ENCODE measurements at places on chromosomes 2 and 18.

GRCh38 chr2:96493072-96493471 lies 12.1 kb downstream of the NEURL3 start:
- no peak for DNase-seq

DNA sequence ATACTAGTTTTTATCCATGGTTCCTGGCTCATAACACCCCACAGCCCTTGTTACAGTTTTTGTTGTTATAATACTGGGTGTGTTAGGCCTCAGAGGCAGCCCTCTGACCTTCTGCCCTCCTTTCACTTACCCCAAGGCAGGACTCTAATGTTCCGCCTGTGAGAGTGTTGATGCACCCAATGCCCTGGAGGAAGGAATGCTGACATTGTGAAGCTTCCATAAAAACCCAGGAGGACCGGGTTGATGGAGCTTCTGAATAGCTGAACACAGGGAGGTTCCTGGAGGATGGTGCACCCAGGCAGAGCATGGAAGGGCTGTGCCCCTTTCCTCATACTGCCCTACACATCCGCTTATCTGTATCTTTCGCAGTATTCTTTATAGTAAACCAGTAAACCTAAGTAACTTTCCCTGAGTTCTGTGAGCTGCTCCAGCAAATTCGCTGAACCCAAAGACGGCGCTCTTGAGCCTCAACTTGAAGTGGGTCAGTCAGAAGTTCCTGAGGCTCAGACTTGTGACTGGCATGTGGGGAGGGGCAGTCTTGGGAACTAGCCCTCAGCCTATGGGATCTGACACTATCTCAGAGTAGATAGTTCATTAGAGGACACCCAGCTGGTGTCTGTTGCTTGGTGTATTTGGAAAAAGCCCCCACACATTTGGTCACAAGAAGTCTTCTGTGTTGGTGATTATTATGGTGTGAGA lies 10.4 kb downstream of the STON1 start:
- DNase-seq = no peak

DNA sequence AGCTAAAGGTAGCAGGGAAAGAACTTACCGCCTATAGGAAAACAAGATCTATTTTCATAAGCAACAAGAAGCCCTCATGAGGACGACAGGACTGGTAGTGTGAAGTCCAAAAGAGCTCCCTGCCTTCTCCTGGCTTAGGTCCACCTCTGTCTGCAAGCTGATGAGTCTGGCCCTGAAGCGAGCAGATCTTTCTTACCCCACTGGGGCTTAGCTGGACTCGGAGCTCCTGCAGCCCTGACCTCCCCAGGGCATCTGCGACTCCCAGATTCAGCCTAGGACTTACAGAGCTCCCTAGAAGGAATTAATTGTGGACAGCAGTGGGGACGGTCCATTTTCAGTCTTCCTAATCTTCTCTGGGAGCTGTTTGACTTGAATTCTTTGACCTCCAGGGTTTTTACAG lies 53.7 kb downstream of the MCFD2 start:
- no peak for DNase-seq

- DNase-seq = no peak
These were observed 157.5 kb downstream of the CYP26B1 start for GRCh38 chr2:71990122-71990521.

DNA sequence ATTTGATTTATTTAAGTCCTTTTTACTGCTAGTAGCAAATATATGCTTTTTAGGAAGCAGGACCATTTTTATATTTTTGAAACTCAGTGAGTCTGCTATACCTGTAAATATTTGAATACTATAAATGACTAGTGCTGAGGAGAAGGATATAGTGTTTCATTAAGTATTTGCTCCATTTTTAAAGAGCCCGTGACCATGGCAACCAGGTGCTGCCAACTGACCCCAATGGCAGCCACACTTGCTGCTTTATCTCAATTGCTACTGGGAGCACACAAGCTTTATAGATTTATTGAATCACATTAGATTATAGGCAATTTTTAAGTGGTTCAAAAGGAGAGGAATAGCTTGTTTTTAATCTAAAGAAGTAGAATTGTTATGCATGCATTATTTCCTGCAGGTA lies 142.0 kb downstream of the SCG2 start:
- DNase-seq = peak; percentile 31

- DNase-seq = no peak
These were observed 58.7 kb downstream of the MAPRE2 start for GRCh38 chr18:35099911-35100310.

- no peak for DNase-seq
These were observed 131.3 kb downstream of the INHBB start for GRCh38 chr2:120477198-120477597.

DNA sequence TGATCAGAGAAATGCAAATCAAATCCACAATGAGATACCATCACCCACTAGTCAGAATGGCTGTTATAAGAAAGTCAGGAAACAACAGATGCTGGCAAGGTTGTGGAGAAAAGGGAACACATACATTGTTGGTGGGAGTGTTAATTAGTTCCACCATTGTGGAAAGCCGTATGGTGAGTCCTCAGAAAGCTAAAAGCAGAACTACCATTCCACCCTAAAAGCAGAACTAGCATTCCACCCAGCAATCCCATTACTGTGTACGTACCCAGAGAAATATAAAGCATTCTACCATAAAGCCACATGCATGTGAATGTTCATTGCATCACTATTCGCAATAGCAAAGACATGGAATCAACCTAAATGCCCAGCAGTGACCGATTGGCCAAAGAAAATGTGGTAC lies 60.7 kb downstream of the ANKRD62 start:
- DNase-seq = no peak

DNA sequence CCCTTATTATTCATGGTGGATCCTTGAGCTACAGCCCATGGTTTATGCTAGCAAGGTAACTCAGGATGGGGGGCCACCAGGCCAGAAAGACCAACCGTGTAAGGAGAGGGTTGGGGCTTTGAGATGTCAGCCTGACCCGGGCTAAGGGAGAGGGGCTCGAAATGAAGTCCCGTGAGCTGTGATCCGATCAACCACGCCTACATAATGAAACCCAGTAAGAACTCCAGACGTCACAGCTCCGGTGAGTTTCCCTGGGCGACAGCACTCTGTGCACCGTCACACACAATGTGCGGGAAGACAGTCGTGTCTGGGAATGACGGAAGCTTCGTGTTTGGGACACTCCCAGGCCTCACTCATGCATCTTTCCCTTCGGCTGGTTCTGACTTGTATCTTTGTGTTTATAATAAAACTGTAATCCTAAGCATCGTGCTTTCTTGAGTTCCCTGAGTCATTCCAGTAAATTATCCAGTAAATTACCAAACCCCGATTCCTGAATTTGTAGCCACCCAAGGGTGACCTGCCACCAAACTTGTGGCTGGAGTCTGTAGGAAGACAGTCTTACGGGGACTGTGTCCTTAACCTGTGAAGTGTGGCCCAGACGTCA lies 44.2 kb downstream of the CYP27C1 start:
- DNase-seq = no peak

- DNase-seq = no peak
These were observed 7.4 kb downstream of the DLX2 start for GRCh38 chr2:172095146-172095904.

DNA sequence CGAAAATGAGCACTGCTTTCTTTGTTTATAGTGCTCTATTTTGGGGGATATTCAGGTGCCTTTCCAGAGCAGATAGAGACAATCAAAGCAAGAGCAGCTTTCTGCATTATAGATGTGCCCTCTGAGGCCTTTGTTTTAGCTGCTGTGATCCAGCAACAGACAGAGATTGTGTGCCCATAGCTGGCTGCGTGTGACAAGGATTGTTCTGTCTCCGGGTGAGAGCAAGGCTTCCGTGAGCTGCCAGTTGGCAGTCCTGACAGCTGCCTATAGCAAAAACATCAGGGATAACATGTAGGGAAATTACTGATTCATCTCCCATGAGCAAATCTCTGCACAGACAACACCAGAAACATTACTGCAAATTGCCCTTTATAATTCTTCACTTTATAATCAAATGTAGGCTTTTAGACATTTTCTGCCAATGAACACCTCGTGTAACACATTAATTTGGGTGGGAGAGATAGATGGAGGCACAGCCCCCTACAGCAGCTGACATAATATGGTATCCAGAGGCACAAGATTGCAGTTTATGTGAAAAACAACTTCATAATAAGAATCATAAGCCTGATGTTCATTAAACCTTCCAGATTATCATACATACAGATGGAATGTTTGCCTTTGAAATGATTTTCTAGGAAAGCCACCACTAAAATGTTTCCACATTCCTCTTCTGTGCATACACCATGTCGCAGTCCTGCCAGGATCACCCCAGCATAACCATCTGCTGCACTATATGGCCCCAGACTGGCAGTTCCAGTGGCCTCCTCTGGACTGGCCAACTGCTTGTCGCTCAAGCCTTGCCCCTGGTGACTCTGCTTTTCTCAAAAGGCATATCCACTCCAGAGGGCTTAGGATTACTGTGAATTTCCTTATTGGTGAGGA lies 131.2 kb downstream of the TRIB2 start:
- DNase-seq = no peak

DNA sequence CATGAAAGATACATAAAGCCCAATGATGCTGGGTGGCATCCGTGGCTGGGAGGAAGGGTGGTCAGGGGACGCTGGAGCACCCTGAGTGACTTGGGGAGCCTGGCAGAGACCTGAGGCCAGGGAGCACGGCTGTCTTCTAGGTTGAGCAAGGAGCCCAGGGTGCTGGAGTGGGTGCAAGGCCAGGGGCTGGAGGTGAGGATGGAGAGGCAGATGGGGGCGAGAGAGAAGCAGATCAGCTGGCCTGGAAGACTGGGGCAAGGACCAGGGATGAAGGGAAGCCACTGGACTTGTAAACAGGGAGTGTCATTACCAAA lies 52.2 kb downstream of the FAM178B start:
- DNase-seq = no peak

- DNase-seq = no peak
These were observed 7.8 kb upstream of the RALB start for GRCh38 chr2:120244656-120245519.

DNA sequence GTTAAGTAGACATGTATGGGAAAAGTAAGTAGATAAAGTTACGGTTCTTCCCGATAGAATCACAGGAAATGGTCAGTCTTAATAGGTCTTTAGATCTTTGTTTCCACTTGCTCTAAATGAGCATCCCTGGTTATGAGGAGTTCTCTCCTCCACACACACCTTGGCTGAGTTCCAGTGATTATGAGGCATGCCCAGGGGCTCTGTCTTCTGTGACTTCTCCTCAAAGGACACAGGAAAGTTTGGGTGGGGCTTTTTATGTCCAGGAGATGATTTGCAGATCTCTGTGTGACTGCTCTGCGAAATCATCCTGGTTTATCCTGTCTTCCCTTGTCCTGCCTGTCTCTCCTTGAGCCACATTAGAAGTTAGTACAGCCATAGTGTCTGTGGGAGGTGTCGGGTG lies 83.9 kb upstream of the EML6 start:
- no peak for DNase-seq

DNA sequence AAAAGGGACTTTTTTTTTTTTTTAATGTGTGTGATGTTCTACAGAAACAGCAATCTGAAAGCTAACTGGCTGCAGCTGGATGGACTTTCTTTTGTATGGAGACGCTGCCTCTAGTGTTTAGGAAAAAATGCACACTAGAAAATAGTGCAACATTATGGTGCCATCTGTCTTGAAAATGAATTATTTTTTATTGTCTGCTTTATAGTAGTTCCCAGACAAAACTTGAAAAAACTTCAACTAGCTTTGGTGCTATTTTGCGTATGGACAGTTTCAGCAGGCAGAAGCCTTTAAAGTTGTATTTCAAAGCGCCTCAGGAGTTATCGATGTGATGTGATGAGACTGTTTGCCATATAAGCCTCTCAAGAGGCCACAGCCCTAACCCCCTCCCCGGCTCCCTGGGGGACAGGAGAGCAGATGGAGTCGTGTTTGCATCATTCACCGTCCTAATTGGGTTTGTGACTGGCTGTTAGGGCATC lies 86.9 kb downstream of the LTBP1 start:
- DNase-seq = peak; percentile 59

GRCh38 chr2:27221166-27221565 lies 4.0 kb downstream of the CAD start:
- no peak for DNase-seq

- peak; percentile 72 for DNase-seq
These were observed at the start of gene SPR for GRCh38 chr2:72887032-72887739. Gene SPR, plus strand, starts transcription at chr2:72887408. Its CDS starts 25 bp downstream, at chr2:72887433.

GRCh38 chr2:136025057-136025973 lies 39.9 kb upstream of the DARS1 start:
- DNase-seq = peak; percentile 94

GRCh38 chr2:71474744-71475397 lies 21.5 kb downstream of the DYSF start:
- no peak for DNase-seq

DNA sequence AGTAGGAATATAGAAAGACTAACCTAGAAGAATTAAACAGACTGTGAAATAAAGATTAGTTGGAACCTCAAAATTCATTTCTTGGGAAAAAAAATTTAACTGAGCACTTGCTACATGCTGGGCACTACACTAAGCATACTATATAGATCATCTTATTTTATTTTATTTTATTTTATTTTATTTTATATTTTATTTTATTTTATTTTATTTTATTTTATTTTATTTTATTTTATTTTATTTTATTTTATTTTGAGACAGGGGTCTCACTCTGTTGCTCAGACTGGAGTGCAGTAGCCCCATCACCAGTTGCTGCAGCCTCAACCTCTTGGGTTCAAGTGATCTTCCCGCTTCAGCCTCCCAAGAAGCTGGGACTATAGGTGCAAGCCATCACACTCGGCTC lies 74.5 kb upstream of the DSC1 start:
- no peak for DNase-seq

GRCh38 chr18:22197668-22198067 lies 28.3 kb downstream of the GATA6 start:
- no peak for DNase-seq

GRCh38 chr18:778194-778927 lies 33.7 kb downstream of the YES1 start:
- DNase-seq = no peak

DNA sequence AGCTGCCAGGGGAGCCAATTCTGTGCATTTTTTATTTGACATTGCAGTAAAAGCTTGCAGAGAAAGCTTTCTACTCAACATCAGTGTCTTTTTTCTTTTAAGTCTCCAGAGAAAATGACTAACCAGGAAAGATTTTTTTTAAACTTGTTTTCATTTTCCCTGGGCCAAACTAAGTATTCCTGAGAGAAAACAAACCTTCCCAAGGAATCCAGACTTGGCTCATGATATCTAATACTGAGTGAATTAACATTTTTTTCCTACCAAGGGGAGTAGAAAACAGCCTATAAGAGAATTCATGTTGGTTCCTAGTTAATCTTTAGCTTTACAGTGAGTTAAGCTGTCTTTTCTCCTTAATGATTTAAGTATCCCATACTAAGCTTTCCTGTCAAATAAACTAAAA lies 46.7 kb downstream of the DAPL1 start:
- no peak for DNase-seq

Data from NCI-H2227 treated with DMSO at 0.1 percent for 48 hours (cell line).